ENCODE measurements at places on chromosomes 6 and 20.

- no peak for DNase-seq
These were observed 52.6 kb upstream of the SALL4 start for GRCh38 chr20:51854921-51855320.

- DNase-seq: no peak
These were observed 534.2 kb upstream of the GJE1 start for GRCh38 chr6:141598487-141598886.

DNA sequence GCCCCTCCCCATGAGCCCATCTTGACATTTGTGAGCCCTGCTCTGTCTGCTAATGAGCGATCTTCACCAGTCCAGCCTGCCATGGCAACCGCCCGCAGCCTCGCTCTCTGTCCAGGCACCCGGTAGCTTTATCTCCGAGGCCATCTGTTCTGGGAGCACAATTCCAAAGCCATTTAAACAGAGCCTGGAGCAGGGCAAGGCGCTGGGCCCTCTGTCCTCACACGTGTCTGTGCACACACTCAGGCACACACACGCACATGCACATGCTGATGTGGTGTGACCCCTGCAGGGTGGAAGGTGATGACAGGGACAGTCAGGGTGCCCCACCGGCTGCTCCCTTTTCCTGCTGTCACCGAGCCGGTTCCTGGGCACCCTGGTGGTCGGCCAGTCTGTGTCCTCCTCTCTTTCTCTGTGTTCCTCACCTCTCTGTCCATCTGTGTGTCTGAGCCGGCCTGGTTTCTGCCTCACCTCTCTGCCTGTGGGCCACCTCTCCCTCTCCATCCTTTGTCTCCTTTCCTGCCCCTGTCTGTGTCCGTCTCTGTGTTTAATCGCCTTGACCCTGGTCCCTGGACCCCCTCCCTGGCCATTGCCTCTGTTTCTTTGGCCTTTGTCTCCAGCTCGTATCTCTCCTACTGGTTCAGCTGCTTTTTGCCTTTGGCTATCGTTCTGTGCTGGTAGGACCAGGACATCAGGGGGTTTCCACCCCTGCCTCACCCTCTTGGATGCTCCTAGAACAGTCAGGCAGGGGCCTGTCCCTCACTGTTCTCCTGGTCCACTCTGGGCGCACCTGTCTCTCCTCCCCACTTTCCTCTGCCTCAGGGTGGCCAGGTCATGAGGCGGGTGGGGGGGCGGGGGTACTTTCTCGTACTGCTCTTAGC is 8.8 kb upstream of the MYT1 start:
- DNase-seq: no peak

DNA sequence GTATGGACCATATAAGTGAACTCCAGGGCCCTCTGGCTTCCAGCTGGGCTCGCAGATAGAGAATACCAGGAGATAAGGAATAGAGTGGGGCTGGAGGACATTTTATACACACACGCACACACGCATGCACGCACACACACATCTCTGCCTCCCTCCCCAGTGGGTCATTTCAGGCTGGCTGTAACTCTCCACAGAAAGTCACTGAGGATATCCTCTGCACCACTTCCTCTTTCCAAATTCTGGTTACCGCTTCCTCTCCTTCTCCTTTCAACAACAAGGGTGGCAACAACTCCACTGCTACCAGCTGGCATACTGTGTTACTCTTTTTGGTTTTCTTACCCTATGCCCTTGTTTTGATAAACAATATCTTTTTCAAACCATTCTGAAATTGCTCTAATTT is 280.2 kb downstream of the COL12A1 start:
- DNase-seq: no peak

GRCh38 chr20:38036366-38036765 is 2.8 kb downstream of the RPRD1B start:
- DNase-seq: no peak

DNA sequence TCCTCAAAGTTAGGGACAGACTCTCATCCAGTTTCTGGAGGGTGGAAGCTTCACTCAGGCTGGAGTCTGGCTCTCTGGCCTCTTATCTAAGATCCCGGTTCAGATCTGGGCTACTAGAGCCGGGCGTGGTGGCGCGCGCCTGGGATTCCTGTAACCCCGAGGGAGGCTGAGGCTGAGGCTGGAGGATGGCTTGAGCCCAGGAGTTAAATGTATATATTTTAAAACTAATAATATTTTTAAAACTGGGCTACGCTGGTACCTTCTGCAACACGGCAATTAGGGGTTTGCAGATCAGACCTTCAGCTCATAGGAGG is 710 bp upstream of the ZNF343 start:
- no peak for DNase-seq

- no peak for DNase-seq
These were observed 277.1 kb upstream of the QKI start for GRCh38 chr6:163137398-163137881.

DNA sequence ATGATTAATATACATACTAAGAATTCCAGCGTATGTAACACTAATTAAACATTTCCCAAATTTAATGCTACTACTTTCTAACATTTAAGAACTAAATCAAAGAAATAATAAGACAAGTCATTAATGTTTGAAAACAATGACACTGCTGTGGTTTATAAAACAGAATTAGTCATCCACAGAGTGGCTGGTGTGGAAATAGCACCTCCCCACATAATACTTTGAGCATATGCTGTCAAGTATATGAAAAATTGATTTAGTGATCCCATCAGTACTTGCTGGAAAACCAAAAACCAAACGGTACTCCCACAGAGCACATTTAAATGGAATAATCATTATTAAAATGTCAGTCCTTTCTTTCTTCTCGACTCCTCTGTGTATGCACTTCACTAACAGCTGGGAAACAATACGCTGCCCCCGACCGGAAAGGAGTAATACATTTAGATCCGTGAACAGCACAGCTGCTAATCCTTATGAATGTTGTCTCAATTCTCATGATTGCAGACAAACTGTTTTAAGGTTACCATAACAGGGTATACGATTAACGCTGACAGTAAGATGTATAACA is 78.4 kb downstream of the PREP start:
- no peak for DNase-seq

GRCh38 chr6:169789146-169789943 is 37.9 kb downstream of the ERMARD start:
- DNase-seq: no peak

DNA sequence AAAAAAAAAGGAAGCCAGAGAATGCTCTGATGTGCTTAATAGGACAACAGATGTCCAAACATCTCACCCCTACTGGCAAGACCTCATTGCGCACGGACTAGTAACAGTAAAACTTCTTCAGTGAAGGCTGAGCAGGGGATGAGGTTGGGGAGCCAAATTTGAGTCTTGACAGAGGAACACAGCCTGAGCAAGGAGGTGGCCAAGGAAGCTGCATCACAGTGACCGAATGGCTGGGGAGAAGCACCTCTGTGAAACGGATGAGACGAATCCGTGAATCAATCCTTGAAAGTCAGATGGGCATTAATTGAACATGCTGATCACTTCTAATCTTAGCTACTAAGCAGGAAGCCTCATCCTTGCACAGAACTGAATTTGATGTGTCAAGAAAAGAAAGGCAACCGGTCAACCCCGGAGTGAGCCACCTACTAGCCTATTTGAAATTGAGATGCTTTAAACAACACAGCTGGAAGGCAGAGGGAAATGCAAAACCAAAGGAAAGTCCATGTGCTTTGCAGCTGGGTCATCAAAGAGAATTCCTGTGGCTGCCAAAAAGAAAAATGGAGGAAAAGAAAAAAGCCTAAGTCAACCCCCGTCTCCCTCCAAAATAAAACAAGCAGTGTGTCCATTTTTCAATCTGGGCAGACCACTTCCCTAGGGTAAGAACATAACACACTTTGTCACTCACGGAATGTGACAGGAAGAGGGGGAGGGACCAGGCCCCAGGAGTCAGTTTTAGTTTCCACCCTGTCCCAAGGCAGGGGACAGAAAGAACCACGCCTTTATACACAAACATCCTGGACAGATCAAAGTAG is 29.5 kb downstream of the PXDC1 start:
- DNase-seq: no peak

GRCh38 chr6:54865091-54865631 is 18.6 kb downstream of the FAM83B start:
- DNase-seq: no peak

DNA sequence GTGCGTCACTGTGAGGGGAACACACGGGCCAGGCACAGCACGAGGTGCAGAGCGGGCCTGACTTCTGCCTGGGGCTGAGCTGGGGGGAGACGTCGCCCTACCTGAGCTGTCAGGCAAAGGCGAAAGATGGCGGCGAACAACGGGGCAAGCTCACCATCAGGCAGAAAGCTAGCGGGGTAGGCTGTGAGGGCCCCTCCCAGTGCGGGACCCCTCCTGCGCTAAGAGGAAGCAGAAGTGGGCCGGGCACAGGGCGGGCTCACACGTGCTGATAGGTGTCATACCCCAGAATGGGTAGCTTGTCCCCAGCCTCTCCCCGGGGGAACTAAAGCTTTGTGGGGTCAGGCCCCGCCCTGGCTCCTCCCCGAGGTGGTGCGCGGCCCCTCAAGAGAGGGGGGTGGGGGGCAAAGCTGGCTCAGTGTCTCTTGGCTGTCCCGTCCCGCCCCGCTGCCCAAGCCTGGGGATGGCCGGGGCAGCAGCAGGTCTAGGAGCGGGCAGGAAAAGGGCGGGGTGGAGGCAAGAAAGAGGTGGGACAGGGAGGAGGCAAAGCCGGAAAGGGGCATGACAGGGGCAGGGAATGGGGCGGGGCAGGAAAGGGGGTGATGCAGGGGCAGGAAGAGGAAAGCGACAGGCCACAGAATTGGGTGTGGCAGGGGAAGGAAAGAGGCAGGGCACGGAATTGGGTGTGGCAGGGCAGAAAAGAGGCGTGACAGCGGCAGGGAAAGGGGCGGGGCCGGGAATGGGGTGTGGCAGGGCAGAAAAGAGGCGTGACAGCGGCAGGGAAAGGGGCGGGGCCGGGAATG is 14.7 kb downstream of the UCKL1 start:
- DNase-seq: no peak

DNA sequence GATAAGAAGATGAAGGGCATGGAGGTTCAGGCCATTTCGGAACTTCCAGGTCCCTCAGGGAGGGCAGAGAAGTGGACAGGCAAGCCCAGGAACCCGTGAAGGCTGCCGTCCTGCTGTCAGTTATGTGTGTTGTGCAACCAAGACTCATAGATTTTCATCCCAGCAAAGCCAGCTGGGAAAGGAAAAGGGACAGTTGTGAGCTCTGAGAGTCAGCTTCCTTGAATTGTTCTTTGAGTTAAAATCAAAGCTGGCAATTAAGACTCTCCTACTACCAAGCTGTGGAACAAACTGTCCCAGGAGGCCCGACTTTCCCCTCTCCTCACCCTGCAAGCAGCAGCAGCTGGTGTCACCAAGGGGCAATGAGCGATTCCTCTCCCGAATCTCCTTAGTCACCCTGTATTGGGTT is 46.3 kb upstream of the IYD start:
- DNase-seq: no peak

DNA sequence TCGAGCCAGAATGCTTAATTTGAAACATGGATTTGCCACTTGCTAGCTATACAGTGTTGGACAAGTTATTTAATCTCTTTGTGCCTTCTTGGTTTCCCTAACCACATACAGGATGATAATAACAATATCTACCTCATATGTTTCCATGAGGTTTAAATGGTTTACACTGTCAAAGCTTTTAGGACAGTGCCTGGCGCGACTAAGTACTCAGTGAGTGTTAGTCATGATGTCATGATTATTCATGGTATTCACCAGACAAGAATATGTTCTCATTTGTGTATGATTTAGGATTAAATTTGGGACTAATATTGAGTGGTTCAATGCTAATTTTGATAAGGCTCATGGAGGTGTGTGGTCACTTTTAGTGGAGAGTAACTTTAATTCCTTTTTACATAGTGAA is 167.4 kb downstream of the EYA4 start:
- DNase-seq: no peak

All from NCI-H1930 (cell line).